ENCODE measurements at places on chromosomes 12 and 14. TPM values are rescaled to one million over a fixed set of nuclear protein-coding genes. Genes with fewer than 3 reads are reported as not detected.
A peak's percentile ranks its signal among the peaks of the same experiment; 100 is the strongest.

NELL2 gene
- total RNA-seq = 0.78 TPM

KRT81 gene
- total RNA-seq = 0.65 TPM

SLC41A2 gene
- 93.1 TPM for total RNA-seq

RERG gene
- total RNA-seq = 1.5 TPM

KRT79 gene
- not detected for total RNA-seq

DTX1 gene
- total RNA-seq = 24.5 TPM

MMP19 gene
- total RNA-seq = 2.2 TPM

DIO3 gene
- 0.13 TPM for total RNA-seq

CMA1 gene
- not detected for total RNA-seq

AMN gene
- total RNA-seq = 56.0 TPM

MIA2 gene
- 83.9 TPM for total RNA-seq

GLRX5 gene
- 31.4 TPM for total RNA-seq

PROX2 gene
- total RNA-seq = not detected

DNA sequence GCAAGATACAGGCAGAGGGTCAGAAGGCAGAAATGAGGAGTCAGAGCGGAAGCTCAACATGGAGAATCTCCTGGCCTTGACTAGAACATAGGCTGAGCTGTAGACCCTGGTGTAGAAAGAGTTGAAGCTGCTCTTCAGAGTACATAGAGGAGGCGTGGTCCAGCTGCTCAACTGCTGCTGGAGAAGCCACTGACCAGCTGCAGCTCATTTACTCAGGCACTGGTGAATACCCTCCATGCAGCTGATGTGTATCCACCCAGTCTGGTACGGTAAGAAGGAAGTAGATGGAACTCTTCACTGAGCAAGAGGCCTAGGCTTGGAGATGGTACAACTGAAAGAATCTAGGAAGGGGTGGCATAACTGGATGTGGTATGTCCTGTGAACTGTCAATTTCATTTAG, 148.8 kb upstream of the DHRS4 start:
- no peak for DNase-seq

DNA sequence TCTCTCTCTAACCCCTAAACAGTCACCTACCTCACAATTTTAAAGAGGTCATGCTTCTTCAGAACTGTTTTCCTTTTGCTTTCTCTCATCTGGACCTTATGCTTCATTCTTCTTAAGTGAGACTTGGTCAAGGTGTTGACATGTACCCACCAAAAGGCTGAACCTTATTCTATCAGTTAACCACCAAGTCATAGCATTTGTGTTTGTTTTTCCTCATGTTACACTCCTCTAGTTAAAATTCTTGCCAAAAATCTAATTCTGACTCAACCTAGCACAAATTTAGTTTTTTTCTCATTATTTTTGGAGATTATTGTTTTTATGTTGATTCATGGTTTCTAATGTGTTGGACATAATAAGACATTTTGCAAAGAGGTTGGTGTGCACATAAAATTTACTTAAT, 578.6 kb downstream of the SLC16A7 start:
- no peak for DNase-seq

DNA sequence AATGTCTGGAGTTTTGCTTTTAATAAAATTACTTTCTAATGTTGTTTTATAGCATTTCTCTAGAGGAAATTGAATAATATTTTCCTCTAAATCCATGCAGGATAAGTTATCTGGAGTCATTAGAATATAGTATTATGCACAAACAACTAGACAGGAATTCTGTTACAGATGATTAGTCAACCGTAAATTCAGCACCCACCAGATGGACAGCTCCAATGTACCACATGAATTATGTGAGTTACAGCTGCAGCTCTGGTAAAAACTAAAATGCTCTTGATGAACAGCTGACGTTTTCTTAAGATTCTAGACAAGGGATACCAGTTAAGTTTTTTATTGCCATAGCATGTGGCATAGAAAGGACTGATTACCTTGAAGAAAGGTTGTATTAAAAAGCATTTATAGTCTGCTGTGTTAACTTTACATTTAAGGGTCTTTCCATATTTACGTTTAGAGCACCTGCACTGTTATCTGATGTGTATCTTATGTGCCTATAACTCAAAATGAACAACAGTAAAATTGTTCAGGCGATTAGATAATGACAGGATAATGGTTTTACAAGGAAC, 321.4 kb upstream of the LRFN5 start:
- DNase-seq = no peak

DNA sequence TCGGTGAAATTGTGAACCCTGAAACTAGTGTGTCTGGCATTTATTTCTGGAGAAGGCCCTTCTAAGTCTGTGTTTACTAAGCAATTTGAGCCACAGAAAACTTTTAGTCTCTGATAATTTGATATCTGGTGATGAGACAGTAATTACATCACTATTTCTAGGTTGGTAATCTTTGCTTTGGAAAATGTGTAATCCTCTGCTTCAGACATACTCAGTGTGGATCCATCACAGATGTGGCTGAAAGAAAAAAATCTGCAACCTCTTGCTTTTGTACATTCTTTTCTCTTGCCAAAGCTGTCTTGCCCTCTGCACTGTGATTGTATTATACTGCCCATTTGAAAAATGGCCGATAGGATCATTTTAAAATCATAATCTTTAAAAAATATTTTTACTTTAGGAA, 78.1 kb downstream of the PELI2 start:
- DNase-seq = no peak

- no peak for DNase-seq
These were observed 192.3 kb downstream of the BCAT1 start for GRCh38 chr12:24756479-24757024.

GRCh38 chr14:64202716-64203115, 91.5 kb downstream of the ESR2 start:
- no peak for DNase-seq

GRCh38 chr12:91984556-91984955, 161.1 kb downstream of the BTG1 start:
- DNase-seq = no peak

DNA sequence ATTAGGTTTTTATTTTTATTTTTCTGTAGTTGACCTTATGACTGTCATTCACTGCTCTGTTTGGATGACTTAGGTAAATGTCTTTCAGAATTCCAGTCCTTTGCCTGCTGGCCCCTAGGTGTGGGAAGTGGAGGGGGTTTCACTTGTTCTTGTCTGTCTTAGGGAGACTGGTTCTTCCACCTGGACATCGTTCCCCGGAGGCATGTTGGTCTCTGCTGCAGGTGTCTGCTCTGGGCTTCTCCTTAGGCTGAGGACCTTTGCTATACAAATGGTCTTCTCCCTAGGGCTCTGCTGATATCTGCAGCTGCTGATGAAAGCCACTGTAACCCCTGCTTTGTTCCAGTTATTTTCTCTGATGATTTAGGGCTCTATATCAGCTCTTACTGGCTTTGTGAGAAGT, 97.1 kb downstream of the OTOGL start:
- no peak for DNase-seq

- DNase-seq = no peak
These were observed 92.0 kb downstream of the FBXL14 start for GRCh38 chr12:1502379-1502720.

DNA sequence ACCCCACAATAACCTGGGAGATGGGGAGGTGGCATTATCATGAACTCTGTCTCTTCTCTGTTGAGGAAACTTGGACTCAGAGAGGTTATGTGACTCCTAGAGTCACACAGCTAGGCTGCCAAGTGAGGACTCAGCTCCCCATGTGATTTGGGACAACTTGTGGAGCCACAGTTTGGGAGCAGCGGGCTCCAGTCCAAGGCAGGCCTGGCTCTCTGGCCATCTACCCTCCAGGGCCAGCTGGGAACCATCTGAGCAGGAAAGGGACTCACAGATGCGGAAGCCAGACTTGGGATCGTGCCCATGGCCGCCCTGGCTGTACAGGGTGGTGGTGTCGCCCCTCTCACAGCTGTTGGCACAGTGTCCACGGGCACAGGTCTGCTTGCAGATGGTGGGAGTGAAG, 59.1 kb downstream of the ISCA2 start:
- DNase-seq = no peak

DNA sequence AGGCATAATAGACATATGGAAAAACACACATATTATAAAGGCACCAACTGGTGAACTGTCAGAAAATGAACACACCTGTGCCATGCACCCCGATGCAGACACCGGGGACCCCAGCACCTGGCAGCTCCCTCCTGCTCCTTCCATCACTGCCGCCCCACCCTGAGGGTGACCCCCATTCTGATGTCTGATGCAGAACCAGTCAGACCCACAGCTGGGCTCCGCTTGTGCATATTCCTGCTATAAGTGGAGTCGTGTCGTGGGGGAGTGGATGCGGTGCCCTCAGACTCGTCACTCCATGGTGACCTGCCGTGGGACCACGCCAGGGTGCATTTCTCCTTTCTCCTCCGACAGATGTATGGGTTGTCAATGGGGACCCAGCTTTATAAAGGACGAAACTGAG, 45.7 kb upstream of the MEG3 start:
- DNase-seq = peak; percentile 26

DNA sequence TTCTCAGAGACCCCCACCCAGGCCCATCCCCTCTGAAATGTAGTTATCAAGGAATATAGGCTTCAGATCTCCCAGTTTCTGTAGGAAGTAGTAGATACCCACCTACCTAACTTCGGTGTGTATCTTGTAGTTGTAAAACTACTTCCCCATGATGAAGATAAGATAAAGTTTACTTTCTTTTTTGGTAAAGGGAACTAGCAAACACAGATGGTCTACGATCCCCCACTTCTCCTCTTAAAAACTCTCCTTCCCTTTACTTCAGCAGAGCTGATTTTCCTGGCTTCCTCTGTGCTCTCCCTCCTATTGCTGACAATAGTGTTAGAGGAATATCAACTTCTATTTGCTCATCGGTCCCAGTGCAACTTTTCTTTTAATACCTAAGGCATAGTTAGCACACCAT, 395.2 kb downstream of the RPL10L start:
- no peak for DNase-seq

GRCh38 chr12:130934753-130935152, 19.0 kb upstream of the ADGRD1 start:
- no peak for DNase-seq

- no peak for DNase-seq
These were observed 457.6 kb downstream of the EGLN3 start for GRCh38 chr14:33493266-33493665.

DNA sequence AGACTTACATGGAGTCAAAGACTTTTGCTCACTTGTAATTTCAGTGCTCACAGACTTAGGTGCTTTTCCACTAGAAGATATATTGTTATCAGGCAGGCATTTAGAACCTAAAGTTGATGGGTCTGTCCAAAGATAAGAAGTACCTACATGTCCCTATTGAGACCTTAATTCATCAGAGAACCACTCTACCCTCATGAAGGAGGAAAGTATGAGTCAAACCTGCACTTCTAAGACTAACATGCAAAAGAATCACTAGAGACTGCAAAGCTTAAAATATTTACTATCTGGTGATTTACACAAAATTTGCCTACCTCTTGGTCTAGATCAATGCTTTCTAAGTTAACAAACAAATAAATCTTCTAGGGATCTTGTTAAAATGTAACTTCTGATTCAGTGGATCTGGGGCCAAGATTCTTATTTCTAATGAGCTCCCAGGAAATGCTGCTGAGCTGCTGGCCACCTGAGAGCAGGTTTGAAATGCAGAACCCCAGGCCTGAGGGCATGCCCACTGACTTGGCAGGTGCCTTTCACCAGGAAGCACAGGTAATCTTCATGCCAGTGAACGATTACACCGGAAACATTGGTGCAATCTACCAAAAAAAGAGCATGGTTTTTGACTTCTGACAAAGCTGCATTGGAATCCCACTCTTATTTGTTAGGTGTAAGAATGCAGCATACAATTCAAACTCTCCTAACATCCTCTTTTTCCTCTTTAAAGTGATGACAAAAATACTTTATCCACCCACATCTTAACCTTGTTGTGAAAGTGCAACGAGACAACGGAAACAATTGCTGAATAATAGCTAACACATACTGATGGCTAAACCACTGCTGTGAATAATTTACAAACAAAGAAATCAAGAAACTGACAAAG, 214.2 kb downstream of the ADAMTS20 start:
- no peak for DNase-seq

DNA sequence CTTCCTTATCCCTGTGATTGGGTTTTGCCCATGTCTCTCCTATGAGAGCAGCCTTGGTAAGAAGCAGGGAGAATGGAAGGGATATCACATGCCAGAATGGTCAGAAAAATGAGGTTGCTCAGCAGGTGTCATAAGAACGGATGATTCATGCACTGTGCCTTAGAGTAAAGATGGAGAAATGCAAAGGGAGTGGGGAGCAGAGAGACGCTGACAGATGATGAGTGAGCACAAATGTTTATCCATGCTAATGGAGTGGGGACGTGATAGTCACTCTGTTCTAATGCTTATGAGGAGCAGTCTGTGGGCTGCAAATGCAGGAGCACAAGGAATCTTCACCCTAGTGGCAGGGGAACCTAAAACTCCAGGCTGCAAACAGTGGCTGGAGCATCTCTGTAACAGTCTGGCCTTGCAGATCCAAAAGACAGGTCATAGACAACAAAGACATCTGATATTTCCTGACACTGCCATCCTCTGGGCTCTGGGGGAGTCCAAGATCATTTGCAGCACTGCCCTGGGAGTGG, 243.2 kb downstream of the CACNA1C start:
- peak; percentile 10 for DNase-seq

DNA sequence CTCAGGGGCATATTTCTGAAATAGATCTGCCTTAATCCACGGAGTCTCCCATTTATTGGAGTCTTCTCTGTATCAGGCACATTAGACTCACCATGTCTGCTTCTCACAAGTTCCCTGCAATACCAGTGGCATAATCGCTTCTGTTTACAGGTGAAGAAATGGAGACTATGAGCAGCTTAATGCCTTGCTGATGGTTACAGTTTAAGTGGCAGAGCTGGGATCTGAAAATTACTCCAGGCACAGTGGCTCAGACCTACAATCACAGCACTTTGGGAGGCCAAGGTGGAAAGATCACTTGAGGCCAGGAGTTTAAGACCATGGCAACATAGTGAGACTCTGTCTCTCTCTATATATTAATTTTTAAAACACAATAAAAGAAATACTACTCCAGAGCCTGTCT, 7.3 kb upstream of the RIC8B start:
- no peak for DNase-seq

DNA sequence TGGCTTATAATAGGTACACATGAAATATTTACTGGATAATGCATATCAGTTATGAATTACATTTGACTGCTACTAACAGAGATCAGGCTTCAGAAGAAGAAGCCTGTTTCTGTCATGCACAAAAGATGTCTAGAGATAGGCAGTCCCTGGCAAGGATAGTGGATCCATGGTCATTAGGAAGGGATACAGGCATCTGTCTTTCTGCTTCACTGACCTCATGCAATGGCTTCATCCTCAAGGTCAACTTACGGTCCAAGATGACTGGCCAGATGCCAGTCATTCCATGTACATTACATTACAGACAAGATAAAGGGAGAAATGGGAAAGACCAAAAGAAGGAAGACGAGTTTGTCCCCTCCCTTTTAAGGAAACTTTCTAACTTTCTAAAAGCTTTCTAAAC, 94.0 kb downstream of the NUAK1 start:
- DNase-seq = no peak

Measured in left lobe of liver (tissue), 2 donors.